LoVo (cell line): ENCODE measurements at places on chromosomes 3 and 15.

- DNase-seq: no peak
These were observed 15.1 kb downstream of the GOLIM4 start for GRCh38 chr3:168080499-168081170.

GRCh38 chr15:32646291-32646690 lies 4.8 kb downstream of the SCG5 start:
- no peak for DNase-seq

GRCh38 chr15:63891079-63891767 lies 57.5 kb upstream of the HERC1 start:
- DNase-seq: peak; percentile 78

DNA sequence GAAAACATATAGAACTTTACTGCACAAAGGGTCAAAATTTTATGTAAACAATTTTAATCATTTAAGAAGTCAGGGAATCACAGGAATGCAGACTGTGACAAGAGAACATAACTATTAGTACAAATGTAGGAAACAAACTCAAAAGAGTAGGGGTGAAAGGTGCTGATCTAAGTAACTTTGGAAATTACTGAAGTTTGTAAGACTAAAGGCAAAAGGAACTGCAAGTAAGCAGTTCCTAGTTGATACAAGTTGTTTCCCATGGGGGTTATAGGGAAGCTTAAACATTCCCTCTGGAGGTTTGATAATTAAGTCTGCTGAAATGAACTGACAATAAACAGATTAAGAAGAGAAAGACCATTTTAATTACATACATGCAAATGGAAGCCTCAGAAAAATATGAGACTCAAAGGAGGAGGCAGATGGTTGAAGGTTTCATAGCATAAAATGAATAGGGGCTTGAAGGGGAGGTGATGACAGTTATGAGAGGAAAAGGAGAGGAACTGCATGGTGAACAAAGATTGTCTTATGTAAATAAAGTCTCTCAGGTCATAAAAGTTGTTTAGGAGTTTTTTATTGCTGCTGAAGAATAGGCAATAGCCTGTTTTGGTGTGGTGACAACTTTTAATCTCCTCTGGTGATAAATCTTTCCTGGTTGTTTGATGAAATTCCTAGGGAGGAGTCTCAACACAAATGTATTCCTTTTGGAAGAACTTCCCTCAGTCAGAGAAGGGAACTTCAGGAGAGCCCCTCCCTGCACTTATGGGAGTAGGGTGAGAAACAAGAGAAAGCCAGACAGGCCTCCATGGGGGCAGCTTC lies 17.1 kb downstream of the SETMAR start:
- DNase-seq: peak; percentile 14

- DNase-seq: no peak
These were observed 465.8 kb upstream of the ROBO1 start for GRCh38 chr3:80233576-80233975.

GRCh38 chr15:49428409-49429095 lies 5.5 kb downstream of the FGF7 start:
- no peak for DNase-seq

DNA sequence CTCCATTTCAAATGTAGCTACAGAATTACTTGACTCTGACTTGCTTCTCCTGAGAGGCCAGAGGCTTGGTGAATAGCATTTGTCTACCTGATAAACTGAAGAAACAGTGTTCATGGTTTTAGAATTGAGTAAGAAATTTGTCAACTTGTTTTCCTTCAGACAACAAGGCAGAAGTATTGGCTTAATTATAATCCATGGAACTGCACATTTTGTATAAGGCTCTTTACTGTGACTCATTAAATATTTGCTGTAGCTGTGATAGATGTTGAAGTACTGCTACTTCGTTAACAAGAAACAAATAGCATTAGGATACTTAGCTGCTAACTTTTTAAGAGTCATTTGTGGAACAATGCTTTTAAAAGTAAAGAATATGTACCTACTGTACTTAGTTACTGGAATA lies 4.6 kb downstream of the UNC13C start:
- DNase-seq: no peak

- DNase-seq: no peak
These were observed 1.6 kb downstream of the RFTN1 start for GRCh38 chr3:16511681-16512434.

GRCh38 chr15:39453620-39454019 lies 127.3 kb upstream of the THBS1 start:
- no peak for DNase-seq

GRCh38 chr15:79154483-79155135 lies 64.0 kb upstream of the RASGRF1 start:
- no peak for DNase-seq

GRCh38 chr3:11603628-11604027 lies 40.1 kb downstream of the VGLL4 start:
- no peak for DNase-seq

DNA sequence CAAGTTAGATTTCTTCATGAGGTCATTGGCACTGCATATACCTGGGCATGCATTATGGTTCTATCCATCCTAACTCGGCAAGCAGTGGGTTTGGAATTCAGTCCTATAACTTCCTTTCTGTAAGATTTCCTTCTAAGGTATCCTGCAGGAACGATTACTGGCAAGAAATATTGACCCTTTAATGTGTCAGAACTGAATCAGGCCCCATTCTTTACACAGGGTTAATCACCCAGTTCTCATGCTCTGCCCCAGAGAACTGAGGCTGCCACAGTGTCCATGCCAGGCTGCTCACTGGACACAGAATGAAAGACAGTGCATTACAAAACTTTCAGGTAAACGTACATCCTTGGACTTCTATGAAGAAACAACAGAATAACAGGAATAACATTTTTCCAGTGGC lies 108.9 kb downstream of the RPL22L1 start:
- DNase-seq: no peak

- no peak for DNase-seq
These were observed 33.9 kb downstream of the RLBP1 start for GRCh38 chr15:89187301-89187985.

DNA sequence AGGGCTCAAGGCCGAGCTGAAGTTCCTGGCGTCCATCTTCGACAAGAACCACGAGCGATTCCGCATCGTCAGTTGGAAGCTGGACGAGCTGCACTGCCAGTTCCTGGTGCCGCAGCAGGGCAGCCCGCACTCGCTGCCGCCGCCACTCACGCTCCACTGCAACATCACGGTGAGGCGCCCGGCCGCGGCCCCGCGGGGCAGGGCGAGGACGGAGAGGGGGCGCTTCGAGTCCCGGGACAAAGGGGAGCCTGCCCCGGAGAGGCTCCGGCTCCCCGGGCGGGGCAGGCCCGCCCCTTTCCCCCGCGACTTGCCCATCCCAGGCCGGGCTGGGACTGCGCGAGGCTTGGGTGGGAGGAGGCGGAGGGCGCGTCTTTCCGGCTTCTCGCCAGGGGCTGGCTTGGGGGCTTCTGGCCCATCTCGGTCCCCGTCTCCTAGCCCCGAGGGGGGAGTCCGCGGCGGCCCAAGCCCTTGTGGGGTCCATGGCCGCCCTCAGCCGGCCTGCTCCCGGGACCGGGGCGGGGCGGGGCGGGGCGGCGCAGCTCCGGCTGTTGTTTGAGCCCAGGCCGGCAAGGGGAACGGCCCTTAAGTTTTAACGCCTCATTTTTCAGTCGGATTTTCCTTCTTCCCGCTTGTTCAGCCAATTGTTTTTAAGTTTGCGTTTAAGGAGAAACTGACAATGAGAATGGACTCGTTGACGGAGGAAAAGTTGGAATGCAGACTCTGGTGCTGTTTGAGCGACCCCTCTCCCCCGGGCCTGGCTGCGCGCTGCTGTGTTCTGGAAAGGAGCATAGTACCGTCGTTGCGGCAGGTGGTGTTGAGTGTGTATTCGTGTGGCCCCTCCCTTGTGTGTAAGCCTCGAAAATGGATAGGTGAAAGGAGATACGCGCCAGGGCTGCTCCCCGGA lies 683 bp downstream of the UBE2Q2 start:
- DNase-seq: peak; percentile 46

DNA sequence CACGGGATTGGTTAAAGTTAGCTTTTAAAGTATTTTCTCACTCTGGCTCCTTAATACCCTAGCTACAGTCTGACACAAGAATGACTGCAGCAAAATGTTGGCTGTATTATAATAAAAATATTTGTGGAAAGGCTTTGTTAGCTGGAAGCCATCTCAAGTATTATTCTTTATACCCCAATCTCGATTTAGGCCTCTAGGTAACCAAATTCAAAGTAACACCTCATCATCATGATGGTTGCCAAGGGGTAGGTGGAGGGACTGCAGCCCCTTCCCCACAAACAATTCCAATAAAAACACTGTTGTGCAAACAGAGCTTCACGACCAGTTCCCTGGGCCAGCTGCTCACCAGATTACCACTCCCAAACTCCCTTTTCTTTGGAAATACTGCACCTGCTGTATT lies 759 bp upstream of the GMPS start:
- no peak for DNase-seq

DNA sequence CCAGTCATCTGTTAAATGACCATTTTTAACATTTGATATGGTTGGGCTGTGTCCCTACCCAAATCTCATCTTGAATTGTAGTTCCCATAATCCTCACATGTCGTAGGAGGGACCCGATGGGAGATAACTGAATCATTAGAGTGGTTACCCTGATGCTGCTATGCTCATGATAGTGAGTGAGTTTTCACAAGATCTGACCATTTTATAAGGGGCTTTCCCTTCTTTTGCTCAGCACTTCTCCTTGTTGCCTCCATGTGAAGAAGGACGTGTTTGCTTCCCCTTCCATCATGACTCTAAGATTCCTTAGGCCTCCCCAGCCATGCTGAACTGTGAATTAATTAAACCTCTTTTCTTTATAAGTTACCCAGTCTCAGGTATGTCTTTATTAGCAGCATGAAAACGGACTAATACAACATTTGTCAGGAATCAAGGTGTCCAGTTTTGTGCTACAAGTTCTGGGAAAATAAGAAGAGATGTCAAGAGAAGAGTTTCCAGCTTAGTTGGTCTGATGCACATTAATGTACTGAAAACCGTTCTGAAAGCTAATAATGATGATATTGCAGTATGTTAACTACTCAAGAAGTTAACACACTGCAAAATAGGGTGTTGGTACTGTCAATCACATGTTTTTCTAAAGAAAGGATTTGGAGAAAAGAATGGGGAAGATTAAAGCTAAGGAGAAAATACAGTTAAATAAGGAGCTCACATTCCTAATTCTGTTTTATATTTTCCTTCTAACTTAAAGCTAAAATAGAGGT lies 67.9 kb downstream of the ATP8B4 start:
- no peak for DNase-seq

DNA sequence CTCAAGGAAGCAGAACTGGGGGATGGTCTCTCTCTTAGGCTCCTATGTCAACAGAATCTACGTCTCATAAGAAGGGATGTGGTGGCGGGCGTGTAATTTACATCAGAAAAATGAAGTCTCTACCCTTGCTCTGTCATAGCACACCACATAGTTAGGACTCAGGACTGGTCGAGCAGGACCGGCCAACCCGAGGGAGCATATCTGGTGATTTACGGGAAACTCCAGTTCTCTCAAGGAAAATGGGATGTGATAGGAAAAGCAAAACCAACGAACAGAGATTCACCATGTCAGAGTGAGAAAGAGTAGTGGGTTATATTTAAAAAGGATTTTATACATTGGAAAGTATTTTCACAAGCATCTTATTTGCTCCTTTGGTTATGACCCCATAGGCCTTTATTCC lies 54.7 kb downstream of the IGF2BP2 start:
- DNase-seq: no peak

DNA sequence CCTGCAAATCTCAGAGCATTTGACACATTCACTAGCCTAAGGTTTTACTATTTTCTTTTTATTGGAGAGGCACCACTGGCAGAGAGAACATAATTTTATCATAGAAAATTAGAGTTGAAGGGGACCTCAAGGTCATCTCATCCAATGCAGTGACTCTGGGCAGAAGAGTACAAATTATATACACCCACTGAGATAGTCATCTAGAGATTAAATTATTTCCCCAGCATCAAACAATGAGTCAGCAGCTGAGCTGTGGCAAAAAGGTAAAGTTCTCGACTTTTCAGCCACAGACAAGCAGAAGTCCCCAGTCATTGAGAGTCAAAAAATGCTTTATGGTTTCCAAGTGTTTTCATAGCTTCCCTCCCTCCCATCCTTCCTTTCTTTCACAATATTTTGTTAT lies 39.3 kb upstream of the SEMA6D start:
- no peak for DNase-seq

DNA sequence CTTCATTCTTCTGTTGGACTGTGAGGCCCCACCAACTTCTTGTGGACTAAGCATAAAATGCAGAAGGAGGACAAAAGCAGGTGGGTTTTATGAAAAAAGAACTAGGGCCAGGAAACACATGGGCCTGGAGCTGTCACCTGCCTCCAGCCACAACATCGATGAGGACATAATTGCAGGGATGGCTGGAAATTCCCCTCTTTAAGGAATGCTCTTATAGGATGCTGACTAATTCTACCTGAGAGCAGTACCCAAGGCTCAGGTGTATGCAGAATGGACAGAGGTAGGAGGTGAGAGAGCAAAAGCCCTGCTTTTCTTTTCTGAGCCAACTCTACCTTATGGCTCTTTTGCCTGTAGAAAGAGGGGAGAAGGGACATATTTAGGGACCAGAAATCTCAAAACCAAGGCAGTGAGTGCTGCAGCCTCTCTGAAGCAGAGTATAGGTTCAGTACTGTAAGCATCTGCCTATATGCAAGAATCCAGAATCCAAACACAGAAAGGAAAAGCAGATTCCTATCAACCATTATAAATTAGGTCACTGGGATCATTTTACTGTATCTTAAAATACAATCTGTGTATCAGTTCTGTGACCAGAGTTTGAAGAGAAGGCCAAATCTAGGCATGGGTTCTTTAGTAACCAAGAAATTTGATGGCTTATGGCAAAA lies 205.3 kb upstream of the WNT5A start:
- DNase-seq: no peak

- no peak for DNase-seq
These were observed 48.1 kb downstream of the MYO5C start for GRCh38 chr15:52247461-52247860.

GRCh38 chr3:187167777-187168176 lies 28.5 kb upstream of the RPL39L start:
- DNase-seq: no peak

DNA sequence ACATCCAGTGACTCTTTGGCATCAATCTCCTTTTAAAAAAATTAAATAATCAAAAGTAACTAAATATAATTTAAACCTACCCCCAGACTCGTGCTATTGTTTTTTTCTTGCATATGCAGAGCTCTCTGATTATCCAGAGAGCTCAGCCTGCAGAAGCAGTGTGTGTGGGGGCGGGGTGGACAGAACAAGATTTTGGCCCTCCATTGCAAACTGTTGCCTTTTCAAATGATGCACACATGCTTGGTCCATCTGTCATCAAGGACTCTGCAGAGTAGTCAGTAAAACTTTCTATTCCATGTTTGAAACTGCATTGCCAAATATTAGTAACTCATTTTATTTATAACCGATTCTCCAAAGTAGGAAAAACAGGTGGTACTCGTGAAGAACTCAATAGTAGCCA lies 28.6 kb upstream of the STXBP5L start:
- no peak for DNase-seq

- no peak for DNase-seq
These were observed 92.0 kb downstream of the GAP43 start for GRCh38 chr3:115715241-115715745.

DNA sequence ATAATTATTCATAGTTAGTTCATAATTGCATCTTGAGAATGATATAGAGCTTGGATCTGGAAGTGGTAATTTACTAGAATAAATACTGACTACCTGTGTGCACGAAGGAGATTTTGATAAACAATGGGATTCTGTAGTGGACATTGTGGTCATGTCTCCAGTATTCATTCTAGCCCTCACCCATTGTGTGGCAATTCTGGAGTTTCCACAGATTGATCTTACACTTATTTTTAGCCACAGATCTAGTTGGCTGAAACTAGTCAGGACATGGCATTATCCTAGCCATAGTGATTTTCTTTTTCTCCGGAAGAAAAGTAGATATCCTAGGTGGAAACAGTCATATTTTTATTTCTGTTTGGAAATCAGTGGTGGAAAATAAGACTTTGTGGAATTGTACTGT lies 833.1 kb downstream of the NAALADL2 start:
- DNase-seq: no peak
